ENCODE measurements at places on chromosomes 16 and 17.
A peak's percentile ranks its signal among the peaks of the same experiment; 100 is the strongest.

DNA sequence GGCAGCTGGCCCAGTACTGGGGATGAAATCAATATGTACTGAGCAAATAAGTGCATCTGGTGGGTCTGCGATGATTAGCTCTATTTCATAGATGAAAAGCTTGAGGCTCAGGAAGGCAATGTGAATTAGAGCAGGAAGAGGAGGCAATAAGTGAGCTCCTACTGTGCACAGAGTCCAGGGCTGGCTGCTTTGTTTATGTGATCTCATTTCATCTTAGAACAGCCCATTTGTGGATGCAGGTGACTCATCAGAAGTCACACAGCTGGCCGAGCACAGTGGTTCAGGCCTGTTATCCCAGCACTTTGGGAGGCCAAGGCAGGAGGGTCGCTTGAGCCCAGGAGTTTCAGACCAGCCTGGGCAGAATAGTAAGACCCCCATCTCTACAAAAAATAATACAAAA lies 7.1 kb downstream of the TMEM114 start:
- no peak for DNase-seq

DNA sequence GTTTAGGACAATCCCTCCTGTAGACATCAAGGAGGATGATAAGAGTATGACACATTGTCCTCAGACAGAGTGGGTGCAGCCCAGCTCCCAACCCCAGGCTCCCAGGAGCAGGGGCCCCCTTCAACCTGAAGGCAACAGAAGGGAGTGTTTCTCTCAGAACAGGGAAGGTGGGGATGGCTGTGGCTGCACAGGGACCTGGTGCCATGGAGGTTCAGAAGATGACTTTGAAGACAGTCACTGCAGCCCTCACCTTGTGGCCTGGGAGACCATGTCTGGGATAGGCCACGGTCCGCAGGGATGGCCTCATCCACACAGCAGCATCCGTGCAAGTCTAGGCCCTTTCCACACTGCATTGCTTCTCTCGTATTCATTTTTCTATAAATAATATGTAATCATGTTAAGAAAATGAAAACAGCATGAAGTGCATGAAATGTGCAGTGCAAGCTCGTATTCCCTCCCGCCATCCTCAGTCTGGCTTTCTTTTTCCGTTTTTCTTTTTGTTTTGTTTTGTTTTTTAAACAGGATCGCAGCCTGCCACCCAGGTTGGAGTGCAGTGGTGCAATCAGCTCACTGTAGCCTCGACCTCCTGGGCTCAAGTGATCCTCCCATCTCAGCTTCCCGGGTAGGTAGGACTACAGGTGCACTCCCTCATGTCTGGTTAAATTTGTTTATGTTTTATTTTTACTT lies 71.1 kb downstream of the METRNL start:
- no peak for DNase-seq

- no peak for DNase-seq
Measured at GRCh38 chr17:10620823-10621222, 36.3 kb downstream of the MYH3 start.

GRCh38 chr16:72109966-72110530 lies 16.4 kb downstream of the DHX38 start:
- DNase-seq = no peak

- DNase-seq = no peak
Measured at GRCh38 chr17:43723697-43724359, 34.8 kb downstream of the SOST start.

GRCh38 chr16:56862776-56863175 lies 2.2 kb upstream of the SLC12A3 start:
- DNase-seq = no peak

- DNase-seq = no peak
Measured at GRCh38 chr16:23504076-23504452, 6.2 kb downstream of the GGA2 start.

GRCh38 chr17:4175921-4176807 lies 33.2 kb downstream of the CYB5D2 start:
- DNase-seq = peak; percentile 35

DNA sequence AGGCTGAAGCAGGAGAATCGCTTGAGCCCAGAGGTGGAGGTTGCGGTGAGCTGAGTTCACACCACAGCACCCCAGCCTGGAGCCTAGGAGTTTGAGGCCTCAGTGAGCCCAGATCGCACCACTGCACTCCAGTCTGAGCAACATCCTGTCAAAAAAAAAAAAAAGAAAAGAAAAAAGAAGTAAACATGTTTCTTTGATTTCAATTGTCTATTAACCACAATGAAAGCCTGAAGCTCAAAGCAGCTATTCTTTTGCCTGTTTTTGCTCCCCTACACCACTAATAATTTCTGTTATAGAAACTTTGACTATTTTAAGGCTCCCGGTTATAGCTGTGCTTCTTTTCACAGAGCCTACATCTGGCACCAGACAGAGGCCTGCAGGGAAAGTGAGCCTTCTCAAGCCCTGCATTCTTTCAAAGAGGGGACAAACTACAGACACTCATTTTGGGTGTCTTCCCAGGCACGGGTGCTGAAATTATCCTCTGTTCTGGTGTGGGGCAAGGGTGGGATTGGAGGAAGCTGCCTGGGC lies 14.2 kb upstream of the SLC52A1 start:
- no peak for DNase-seq

DNA sequence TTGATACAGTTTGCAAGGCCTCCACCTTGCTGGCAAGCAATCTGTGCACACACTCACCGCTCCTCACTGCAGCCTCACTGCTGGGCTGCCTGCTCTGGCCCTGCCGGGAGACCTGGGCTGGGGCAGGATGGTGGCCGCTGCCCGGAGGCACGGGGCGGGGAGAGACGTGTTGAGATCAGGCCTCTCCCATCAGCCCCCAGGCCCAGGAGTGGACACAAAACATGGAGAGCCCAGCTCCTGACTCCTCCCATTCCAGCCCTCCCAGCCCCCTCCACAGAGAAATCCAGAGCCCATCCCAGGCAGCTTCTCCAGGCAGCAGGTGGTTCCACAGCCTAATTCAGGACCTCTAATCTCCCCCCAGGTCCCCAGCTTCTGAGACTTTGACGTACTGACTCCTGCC lies 23.1 kb upstream of the RPL38 start:
- no peak for DNase-seq

DNA sequence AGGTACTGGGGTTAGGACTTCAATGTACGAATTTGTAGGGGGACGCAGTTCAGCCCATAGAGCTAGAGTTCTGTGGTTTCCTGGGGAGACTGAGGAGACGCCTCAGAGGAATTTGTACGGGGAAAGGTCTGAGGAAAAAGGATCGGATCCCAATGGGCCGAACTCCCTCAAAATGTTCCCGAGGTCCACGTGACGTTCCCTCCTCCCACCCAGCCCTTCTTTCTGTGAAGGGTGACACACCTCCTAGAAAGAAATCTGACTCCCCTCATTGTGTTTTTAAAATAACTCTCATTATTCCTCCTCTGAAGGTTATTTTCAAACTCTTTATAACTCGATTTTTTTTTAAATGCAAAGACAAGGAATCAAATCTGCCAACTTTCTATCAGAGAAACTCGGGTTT lies 8.6 kb downstream of the RGS9 start:
- no peak for DNase-seq

DNA sequence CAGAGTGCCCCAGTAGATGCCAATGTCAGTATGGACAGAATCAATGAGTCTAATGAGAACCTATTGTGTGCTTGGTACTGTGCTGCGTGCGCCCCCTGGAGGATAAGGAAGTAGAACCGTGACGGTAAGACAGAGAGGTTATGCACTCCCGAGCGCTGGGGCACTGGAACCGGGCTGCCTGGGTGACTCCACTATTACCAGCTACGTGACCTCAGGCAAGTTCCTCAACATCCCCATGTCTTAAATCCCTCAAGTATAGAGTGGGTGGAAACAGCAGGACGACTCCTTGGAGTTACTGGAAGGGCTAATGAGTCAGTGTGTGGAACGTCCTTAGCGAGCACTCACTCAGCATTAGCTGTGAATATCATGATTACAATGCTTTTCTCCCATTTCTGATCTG lies 16.2 kb downstream of the CHST4 start:
- no peak for DNase-seq

GRCh38 chr16:8673611-8674412 lies 605 bp upstream of the ABAT start:
- no peak for DNase-seq

DNA sequence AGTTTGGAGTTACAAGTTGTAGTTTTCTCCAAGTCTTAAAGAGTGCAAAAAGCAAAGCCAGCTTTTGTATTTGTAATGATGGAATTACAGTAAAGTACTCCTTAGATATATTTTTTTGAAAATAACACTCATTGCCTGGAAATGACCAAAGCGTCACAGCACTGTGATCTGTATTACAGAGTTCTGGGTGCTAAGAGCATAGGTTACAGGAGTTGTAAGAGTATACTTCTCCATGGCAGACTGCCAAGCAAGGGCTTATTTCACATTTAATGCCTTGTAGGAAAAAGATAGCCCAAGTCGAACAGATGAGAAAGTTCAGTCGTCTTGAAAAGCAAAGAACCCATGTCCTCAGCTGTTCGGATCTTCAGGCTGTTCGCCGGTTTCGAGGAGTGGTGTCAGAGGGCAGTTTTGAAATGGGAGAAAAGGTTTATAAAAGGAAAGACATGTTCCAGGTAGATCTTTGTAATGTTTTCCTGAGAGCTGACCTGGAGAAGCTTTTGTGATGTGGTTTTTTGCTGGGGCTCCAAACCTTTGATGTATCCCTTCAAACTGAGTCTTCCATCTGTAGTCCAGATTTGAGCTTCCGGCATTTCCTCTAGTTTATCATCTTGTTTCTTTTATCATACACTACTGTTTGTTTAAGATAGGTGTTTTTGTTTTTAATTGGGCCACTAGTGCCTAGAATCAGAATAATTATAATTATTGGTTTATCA lies 41.3 kb downstream of the ERCC4 start:
- DNase-seq = peak; percentile 34

- DNase-seq = no peak
Measured at GRCh38 chr17:63479495-63480184, 2.8 kb downstream of the ACE start.

GRCh38 chr17:72255481-72255880 lies 134.7 kb downstream of the SOX9 start:
- no peak for DNase-seq

GRCh38 chr17:83057793-83058265 lies 21.6 kb upstream of the METRNL start:
- DNase-seq = no peak

- DNase-seq = no peak
Measured at GRCh38 chr16:88384222-88385111, 1.7 kb downstream of the ZNF469 start.

DNA sequence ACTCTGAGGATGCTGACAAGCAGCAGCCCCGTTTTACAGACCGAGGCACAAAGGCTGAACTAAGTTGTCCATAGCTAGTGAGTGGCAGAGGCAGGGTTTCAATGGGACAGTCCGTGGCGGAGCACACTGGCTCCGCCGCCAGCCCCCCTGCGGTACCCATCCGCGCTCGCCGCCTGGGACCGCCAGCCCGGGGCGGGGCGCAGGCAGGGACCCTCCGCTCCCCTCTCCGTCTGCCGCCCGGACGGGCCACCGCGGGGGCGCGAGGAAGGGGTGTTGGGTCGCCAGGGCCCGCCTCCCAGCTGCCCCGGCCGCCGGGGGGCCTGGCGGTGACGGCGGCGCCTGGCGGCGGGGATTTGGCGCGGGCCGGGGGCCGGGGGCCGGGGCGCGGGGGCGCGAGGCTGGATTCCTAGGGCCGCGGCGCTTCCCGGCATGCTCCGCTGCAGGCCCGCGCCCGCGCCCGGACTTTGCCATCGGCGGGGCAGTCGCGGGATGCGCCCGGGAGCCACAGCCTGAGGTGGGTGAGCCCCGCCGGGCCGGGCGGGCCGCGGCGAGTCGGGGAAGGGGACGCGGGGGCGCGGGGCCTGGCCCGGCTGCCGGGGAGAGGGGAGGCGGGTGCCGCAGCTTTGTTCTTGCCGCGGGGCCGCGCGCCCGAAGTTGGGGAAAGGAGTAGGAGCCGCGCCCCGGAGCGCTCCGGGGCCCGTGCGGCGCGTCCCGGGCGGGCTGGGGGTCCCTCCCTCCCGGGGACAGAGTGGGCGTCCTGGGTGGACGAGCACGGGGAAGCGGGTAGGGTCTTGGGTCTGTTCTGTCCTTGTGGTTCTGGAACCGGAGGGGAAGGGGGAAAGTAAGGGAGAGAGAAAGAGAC lies at the start of gene TMEM98:
TSS of gene TMEM98 (plus strand) at position 430 of the 862 bp plus-strand sequence. CDS start 3,376 bp downstream, outside the sequence.
- DNase-seq = no peak

DNA sequence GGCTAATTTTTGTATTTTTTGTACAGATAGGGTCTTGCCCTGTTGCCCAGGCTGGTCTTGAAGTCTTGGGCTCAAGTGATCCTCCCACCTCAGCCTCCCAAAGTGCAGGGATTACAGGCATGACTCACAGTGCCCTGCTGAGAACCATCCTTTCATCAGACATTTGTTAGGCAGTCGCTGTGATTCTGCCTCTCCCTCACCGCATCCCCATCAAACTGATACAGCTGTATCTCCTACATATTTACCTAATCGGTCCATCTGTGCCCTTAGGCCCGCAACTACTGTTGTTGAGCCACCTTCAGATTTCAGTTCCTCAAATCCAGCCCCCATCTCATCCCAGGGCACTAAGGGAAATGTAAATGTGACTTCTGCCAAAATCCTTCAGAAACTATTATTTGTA lies 2.0 kb upstream of the SLC43A2 start:
- DNase-seq = no peak

All from right renal pelvis (tissue), 4 donors.